Fibroblast of the aortic adventitia (primary cell): ENCODE measurements at places on chromosomes 7 and 10. TPM values are rescaled to one million over a fixed set of nuclear protein-coding genes. Genes with fewer than 3 reads are reported as not detected.
A peak's percentile ranks its signal among the peaks of the same experiment; 100 is the strongest.

The GCK gene
- 0.36 TPM in 1 of 2 replicates, not detected in the other for total RNA-seq

The ASAH2 gene
- total RNA-seq = 0.25 and 1.5 TPM in 2 replicates

The NANOS1 gene
- 2.1 and 2.7 TPM in 2 replicates for total RNA-seq

The RAB19 gene
- not detected in 2 replicates for total RNA-seq

The LEP gene
- under 0.01 TPM in 1 of 2 replicates, not detected in the other for total RNA-seq

The FGL2 gene
- 39.3 and 64.4 TPM in 2 replicates for total RNA-seq

The ICA1 gene
- total RNA-seq = 0.45 and 1.1 TPM in 2 replicates

The ZNF22 gene
- 4.4 and 16.6 TPM in 2 replicates for total RNA-seq

The ASZ1 gene
- total RNA-seq = not detected in 2 replicates

The ATOH7 gene
- not detected in 2 replicates for total RNA-seq

The NPC1L1 gene
- total RNA-seq = under 0.01 TPM in 1 of 2 replicates, not detected in the other

The CPVL gene
- total RNA-seq = 0.54 and 3.2 TPM in 2 replicates

DNA sequence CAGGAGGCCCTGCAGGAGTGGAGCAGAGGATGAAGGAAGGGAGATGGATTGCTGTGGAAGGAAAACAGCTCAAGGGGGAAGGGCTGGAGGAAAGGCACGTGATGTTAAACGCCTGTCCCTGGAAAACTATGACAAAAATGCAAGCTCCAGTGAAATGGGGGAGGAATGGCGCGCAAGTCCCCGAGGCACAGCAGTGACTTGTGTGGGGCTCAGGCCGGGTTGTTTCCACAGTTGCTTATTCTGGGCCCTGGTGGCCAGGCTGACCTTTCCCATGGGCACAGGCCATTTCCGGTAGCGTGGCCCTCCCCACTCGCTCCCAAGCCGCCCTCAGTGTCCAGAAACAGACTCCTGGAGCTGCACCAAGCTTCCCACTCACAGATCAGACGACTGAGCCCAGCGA lies 68.1 kb upstream of the PDGFA start:
- DNase-seq = no peak

- DNase-seq = no peak
Measured at GRCh38 chr7:100642534-100642907, 1.2 kb upstream of the TFR2 start.

- DNase-seq = peak; percentile 56
Measured at GRCh38 chr10:80699602-80700039, 161.9 kb downstream of the SH2D4B start.

- no peak for DNase-seq
Measured at GRCh38 chr10:52814506-52814905, 41.9 kb upstream of the MBL2 start.

- DNase-seq = no peak
Measured at GRCh38 chr10:32332299-32332750, 14.6 kb downstream of the EPC1 start.

GRCh38 chr7:12865593-12865992 lies 178.2 kb downstream of the ARL4A start:
- DNase-seq = no peak

DNA sequence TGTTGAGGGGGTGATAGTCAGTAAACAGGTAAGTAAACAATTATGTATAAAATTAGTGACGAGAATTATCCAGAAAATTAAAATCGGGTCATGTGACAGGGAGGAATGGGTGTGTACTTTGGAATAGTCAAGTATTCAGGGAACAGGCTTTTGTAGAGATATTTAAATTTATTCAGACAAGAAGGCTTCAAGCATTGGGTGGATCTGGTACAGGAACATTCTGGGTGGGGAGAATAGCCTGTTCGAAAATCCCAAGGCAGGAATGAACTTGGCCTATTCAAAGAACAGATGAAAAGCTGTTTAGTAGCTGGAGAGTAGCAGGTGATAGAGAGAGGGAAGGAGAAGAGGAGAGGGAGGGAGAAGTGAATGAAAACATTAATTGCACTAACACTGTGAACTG lies 448.9 kb upstream of the FZD8 start:
- no peak for DNase-seq

- DNase-seq = no peak
Measured at GRCh38 chr7:22992874-22993840, 20.8 kb downstream of the HYCC1 start.

GRCh38 chr10:118868589-118868988 lies 113.8 kb upstream of the CACUL1 start:
- no peak for DNase-seq

DNA sequence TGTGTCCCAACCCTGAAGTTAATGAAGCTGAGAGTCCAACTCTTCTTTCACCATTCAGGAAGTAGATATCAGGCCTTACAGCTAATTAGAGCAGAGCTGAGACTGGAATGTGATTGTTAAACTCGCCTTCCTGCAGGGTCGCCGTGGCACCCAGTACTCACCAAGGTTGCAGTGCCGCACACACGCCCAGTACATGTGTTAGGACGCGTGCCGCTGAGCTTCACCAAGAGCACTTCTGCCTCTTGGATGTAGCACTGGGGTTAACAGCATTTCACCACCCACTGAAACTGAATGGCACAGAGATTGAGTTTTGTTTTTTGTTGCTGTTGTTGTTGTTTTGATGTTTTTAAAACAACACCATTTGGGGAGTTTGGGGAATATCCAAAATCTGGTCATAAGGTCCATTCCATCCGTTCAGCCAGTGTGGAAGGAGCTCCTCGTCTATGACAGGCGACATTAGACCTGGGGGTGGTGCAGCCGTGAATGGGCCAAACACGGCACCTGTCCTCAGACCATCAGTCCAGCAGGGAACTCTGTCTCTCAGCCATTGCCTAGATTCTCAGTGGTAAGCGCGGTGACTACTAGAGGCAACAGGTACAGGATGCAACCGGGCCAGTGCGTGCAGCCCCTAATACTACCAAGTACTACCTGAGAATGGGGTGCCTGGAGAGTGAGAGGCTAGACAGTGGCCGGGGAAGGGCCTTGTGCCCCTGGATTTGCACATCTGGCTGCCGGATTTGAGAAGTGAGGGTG lies 21.9 kb downstream of the WIPI2 start:
- no peak for DNase-seq

DNA sequence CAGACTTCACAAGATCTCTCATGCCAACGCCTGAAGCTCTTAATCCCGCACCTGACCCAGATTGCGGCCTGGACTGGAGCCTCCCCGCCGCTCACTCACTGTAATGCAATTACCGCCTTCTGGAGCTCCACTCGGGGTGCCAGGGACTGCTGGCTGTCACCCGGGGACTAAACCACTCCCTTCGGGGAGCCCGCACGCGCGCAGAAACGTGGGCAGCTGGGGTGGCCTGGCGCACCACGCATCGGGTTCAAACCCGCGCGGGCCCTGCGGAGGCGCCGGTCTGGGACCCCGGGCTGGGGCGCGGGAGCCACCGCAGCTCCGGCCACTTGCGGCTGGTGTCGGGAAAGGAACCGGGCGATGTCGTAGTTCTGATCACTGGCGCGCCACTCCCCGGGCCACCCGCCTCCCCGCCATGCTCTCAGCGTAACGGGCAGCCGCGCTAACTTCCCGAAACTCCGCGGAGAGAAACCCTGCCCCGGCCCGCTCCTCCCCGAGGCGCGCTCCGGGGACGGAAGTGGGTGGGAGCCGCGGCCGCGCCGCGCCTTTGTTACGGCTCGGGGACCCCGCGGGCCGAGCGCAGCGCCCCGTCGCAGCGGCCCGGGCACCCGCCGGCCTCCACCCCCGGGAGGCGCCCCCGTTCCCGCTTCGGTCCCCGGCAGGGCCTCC lies 100.3 kb upstream of the SVIL start:
- DNase-seq = peak; percentile 43

DNA sequence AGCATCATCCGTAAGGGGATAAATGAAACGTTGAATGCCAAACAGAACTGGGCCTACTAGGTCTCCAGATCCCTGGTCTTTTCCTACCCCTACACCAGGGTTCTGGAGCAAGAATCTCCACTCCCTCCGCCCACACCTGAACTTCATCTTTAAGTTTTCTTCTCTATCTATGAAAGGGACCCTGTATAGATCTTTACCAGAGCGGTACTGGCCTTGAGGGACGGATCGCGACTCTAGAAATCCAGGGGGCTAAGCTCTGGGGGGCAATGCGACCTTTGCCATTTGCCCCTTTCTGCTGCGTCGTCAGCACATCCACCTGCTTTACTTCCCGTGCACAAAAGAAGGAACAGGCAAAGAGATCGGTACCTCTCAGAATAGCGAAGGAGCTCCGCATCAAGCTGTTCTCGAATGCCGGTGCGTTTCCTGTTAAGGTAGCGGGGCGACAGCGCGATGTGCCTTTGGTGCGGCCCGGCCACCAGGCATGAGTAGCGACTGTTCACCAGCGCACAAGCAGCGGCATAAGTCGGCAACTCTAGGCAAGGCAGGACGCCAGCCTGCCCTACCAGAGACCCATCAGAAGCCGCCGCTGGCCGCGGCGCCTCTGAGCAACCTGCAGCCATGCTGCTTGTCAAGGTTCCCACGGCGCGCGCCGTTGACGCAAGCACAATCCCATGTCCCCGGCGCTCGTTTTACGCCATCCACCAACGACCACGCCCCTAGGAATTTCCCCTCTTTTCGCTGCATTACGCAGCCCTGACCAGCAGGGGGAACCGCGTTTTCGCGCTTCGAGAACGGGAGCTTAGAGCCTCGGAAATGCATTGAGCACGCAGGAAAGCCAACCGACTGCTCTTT lies at the start of gene POLR1F:
Gene POLR1F (minus strand): TSS at position 641 of the 852 bp plus-strand sequence. CDS start 21 bp downstream, at position 620.
- DNase-seq = peak; percentile 95

GRCh38 chr10:33111488-33112051 lies 153.5 kb upstream of the ITGB1 start:
- no peak for DNase-seq

DNA sequence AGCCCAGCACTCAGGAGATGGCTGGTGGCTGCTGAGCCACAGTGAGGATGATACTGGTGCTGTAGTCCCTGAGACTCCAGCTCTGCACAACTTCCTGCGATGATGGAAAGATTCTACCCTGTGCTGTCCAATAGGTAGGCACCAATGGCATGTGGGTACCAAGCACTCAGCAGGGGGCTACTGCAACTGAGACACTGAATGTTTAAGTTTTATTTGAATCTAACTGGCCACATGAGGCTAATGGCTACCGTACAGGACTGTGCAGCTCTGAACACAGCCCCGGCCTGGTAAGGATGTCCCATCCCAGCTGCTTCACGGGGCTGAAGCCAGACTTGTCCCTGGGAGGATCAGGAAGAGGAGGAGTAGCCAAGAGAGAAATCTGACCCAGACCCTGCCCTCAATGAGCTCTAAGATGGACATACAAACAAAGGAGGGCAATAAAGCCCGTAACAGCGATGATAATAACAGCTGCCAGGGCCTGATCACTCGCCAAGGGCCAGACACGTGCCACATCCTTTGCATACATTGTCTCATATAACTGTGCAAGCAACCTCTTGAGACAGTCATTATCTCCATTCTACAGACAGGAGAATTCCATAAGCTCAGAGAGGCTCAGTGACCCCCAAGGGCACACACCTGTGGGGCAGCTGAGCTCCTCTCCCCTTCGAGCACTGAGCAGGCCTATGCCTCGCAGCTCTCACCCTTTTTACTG lies 3.8 kb downstream of the GPRIN2 start:
- no peak for DNase-seq

DNA sequence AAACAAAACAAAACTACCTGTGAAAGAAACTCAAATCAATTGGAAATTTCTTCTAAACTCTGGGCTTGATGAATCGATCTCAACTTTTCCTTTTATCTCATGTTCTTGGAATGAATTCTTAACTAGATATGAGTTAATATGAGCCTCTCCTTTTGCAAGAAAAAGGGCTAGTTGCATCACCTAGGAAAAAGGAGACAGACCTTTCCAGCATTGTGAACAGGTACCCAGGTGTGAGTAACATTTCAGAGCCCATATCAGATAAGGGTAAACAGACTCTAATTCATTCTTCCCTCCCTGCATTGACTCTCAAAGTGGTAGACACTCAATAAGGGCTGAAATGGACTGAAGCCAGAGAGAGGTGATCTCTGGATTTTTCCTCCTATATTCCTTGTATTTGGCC lies 103.8 kb upstream of the AGR3 start:
- no peak for DNase-seq

- DNase-seq = no peak
Measured at GRCh38 chr10:89535171-89536012, at the start of gene SLC16A12. Gene SLC16A12 (minus strand): TSS chr10:89535594. CDS start chr10:89462578, 73,016 bp downstream.

- peak; percentile 58 for DNase-seq
Measured at GRCh38 chr7:41809529-41809939, 106.6 kb upstream of the INHBA start.

GRCh38 chr7:91085175-91085574 lies 179.1 kb upstream of the FZD1 start:
- no peak for DNase-seq

DNA sequence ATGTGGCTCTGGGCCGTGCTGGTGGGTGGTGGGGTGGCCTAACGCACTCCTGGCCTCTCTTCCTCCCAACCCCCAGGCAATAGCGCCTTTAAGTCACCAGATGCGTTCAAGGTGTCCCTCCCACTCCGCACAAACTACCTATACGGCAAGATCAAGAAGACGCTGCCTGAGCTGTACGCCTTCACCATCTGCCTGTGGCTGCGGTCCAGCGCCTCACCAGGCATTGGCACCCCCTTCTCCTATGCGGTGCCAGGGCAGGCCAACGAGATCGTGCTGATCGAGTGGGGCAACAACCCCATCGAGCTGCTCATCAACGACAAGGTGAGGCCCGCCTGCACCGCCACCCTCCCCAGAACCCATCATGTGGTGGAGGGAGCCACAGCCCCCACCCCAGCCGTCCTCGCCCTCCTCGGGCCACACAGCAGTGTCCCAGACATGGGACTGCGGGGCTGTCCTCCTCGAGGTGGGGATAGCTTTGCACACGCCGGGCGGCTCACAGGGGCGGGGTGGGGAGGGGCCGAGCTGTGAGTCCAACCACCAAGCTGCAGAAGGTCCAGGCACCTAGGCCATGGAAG lies 7.8 kb downstream of the NPTX2 start:
- DNase-seq = no peak

- no peak for DNase-seq
Measured at GRCh38 chr7:151075978-151076426, 4.6 kb downstream of the FASTK start.

GRCh38 chr7:35508623-35509400 lies 186.1 kb downstream of the HERPUD2 start:
- no peak for DNase-seq

DNA sequence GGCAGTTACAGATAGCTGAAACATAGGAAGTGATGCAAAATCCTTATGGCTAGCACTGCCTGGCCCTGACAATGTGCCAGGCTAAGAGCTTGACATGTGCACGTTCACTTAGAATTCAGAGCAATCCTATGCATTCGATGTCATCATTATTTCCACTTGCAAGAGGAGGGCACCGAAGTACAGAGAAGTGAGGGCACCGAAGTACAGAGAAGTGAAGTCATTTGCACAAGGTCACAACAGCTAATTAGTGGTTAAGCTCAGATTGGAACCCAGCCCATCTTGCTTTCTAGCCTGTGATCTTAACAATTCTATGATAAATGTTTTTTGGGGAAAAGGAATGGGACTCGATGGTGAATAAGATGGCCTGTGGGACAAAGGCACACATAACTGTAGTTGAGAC lies 73.4 kb downstream of the ARHGAP22 start:
- no peak for DNase-seq
